ENCODE measurements at places on chromosomes 6 and 20. TPM values are rescaled to one million over a fixed set of nuclear protein-coding genes. Genes with fewer than 3 reads are reported as not detected.

ZBTB46 gene
- total RNA-seq, result 2.7 TPM

TSPO2 gene
- total RNA-seq, result not detected

CGA gene
- not detected for total RNA-seq

ANGPT4 gene
- not detected for total RNA-seq

BPIFA1 gene
- total RNA-seq, result not detected

NTSR1 gene
- not detected for total RNA-seq

NKX2-2 gene
- not detected for total RNA-seq

CDS2 gene
- total RNA-seq, result 62.0 TPM

GRCh38 chr6:72363844-72364740 lies 257.8 kb upstream of the KCNQ5 start:
- no peak for DNase-seq

- DNase-seq, result no peak
Observed at GRCh38 chr6:129276986-129277385, 394.0 kb downstream of the LAMA2 start.

DNA sequence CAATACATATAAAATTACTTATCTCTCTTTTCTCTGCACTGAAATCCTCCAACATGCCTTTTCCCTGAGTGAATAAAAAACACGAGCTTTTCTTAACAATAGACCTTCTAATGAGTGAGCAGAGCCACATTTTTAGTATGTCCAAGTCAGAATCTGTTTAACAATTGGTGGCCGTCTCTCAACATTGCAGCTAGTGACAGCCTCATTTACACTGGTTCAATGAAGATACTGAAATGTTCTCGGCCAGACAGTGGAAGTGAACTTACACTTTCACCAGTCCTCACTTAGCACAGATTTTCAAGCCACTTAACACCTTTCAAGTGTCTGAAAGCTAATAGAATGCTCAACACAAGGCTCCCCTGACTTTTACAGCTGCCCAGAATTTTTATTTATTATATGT lies 767.1 kb downstream of the KIF16B start:
- no peak for DNase-seq

DNA sequence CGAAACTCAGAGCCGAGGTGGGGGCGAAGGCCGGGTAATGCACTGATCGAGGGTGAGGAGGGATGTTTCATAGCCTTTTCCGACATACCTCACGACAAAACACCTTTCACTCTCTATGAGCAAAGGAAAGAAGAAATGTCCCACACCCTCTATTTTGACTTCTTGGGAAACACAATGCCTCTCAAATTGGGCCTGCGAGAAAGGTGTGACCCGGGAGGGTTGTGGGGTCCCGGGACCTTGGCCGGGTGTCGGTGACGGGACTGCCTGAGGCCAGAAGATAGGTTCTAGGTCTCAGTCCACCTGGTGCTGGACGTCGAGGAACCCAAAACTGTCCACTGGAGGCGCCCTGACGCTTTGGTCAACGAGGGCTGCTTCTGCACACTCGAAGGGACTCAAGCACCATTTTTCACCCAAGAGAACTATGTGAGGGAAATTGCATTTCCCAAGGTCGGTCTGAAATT lies 41.1 kb upstream of the OSTM1 start:
- peak; percentile 45 for DNase-seq

DNA sequence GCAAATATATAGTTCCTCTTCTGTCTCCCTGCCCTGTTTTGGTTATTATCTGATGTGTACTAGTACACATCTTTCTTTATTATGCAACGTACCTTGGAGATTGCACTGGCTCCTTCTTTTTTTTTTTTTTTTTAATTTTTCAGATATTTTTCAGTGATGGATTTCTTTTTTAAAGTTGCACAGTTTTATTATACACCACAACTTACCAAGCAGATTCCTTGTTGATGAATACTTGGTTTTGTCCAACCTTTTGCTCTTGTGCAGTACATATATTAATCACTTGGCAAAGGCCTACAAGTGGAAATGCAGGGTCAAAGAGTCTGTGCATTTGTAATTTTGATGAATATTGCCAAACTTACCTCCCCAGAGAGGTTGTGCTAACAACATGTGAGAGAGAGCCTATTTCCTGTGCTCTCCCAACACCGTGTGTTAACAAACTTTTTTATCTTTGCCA lies 50.1 kb upstream of the RNF24 start:
- no peak for DNase-seq

GRCh38 chr20:17694767-17695166 lies 5.0 kb upstream of the BANF2 start:
- no peak for DNase-seq

DNA sequence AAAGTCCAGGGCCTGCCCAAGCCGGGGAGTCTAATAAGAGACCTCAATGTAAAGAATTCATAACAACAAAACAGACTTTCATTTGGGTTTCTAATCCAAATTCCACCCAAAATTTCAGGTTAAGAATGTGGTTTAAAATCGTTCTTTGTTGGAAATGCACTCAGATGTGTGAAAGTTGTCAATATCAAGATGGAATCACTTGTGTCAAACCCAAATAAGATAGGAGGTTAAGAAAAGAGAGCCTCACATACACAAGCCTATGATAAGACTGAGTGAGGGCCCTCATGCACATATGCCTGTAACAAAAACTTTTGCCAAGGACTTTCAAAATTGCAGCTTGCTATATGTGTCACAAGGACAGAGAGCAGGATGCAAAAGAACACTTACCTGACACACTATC lies 145.7 kb downstream of the HACE1 start:
- no peak for DNase-seq

GRCh38 chr20:58086763-58087561 lies 141.5 kb downstream of the ANKRD60 start:
- DNase-seq, result peak; percentile 7

DNA sequence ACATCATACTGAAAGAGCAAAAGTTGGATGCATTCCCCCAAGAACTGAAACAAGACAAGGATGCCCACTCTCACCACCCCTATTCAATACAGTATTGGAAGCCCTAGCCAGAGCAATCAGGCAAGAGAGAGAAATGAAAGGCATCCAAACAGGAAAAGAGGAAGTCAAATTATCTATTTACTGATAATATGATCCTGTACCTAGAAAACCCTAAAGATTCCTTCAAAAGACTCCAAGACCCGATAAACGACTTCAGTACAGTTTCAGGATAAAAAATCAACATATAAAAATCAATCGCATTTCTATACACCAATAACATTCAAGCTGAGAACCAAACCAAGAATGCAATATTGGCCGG lies 14.5 kb downstream of the CDK19 start:
- DNase-seq, result no peak

GRCh38 chr20:38135271-38135650 lies 29.8 kb downstream of the TGM2 start:
- DNase-seq, result no peak

Data from activated T-cell treated with anti-CD3 and anti-CD28 coated beads, Interleukin-2, amount 50 U/mL, for 72 hours (primary cell).